Heart left ventricle (tissue), 16 donors: ENCODE measurements at places on chromosomes 13 and 19. TPM values are rescaled to one million over a fixed set of nuclear protein-coding genes. Genes with fewer than 3 reads are reported as not detected.

DNA sequence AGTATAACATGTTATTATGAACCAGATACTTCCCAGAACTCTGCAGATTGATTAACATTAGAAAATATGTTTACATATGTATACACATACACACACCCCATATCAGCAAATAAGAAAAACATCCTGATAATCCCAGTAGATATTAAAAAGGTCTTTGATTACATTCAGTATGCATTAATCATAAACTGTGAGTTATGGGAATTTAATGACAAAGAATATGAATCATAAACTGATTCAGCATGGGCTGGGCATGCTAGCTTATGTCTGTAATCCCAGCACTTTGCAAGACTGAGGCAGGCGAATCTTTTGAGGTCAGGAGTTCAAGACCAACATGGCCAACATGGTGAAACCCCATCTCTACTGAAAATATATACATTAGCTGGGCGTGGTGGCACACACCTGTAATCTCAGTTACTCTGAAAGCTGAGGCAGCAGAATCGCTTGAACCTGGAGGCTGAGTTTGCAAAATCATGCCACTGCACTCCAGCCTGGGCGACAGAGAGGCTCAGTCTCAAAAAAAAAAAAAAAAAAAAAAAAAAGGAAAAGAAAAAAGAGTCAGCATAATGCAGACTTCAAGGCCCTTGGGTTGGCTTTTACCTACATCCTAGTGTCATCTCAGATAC is 581.9 kb upstream of the PRR20A start:
- DNase-seq = no peak

DNA sequence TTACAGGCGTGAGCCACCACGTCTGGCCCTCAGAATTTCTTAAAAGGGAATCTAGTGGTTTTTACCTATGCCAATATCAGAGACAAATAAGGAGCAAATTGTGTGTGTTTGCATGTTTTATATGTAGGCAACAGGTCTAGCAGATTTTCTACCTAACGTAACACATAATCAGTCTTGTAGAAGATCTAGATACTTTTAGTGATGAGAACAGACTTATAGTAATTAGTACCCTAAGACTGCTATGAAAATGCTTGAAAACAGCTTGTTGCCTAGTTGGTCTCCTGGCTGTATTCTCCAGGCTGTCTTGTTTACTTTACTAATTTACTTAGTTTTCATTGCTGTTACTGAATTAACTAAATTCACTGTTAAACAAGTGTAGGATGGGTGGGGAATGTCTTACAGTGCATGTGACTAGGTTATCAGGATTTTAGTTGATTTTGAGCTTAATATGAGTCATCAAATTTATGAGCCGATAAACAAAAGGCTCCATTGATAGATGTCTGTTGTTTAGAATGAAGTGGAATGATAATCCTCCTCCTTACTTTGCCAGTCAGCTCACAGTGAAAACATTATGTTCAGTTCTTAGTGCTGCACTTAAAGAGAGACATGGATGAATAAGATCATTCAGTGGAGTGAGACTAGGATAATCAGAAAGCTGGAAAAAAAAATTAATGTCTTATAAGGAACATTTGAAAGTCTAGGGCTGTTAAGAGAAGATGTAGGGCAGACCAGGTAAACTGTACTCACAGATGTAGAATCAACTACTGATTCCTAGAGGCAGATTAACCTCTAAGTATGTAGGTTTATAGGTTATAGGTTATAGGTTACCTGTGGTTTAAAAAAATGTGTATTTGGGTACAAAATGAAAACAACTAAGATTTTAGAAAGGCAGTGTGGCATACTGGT is 22.4 kb downstream of the GTF2F2 start:
- DNase-seq = no peak

DNA sequence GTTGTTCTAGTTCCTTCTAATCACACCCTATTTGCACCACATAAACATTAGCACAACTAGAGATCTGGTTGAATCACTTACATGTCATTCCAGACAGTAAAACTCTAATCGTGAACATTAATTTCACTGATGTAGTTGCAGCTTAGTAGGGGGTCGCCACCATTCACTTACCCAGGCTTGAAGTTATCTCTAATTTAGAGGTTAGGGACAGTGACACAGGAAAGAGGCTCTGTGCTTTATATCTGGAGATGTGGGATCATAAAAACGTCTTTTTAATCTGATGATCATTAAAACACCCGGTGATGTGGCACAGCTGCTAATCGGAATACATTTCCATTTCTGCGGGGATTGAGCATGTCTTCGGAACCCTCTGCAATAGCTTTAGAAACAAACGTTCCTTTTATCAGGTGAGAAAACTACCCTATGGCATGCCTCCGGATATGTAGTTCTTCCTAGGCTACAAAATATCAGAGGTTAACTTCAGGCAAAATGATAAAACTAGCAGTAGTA is 523.0 kb downstream of the MYO16 start:
- no peak for DNase-seq

GRCh38 chr19:35673121-35673804 is 6.9 kb downstream of the UPK1A start:
- DNase-seq = no peak

- DNase-seq = no peak
These were observed 704.6 kb downstream of the EFNB2 start for GRCh38 chr13:105830821-105831220.

- DNase-seq = no peak
These were observed 112.9 kb downstream of the TUBA3C start for GRCh38 chr13:19068691-19069090.

DNA sequence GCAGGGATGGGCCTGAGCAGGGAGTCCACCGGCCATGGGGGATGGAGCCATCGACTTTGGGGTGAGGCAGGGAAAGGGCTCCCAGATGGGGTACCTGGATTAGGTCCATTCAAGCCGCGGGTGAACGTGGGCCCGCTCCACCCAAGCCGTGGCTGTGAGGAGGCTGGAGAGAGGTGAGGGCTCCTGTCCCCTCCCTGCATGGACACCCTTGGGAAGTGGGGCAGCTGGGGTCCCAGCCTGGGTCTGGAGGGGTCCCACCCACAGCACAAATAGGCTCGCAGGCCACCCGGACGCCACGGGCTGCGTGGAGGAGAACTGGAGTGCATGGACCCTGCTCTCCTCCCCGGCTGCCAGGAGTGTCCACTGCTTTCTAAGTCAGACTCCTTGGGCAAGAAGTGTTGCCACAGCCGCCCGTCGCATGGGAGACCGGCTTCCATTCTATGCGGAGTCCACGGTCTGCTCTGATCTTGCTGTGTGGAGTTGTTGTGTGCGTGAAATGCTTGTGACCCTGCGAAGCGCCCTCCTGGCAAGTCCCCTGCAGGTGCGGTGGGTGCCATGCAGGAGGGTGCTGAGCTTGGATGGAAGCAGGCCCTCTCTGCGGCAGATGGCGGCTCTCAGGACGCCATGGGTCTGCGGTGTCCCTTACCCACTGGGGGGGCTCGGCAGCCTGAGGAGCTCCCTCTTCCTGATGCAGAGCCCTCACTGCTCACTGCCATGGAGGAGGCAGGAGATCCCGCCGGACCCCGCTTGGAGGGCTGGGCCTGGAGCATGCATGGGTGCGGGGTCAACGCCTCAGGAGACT is 2.0 kb downstream of the DAZAP1 start:
- peak; percentile 68 for DNase-seq

GRCh38 chr19:467554-467953 is 6.7 kb upstream of the SHC2 start:
- DNase-seq = no peak

GRCh38 chr13:102907886-102908515 is 62.2 kb downstream of the ERCC5 start:
- DNase-seq = no peak

DNA sequence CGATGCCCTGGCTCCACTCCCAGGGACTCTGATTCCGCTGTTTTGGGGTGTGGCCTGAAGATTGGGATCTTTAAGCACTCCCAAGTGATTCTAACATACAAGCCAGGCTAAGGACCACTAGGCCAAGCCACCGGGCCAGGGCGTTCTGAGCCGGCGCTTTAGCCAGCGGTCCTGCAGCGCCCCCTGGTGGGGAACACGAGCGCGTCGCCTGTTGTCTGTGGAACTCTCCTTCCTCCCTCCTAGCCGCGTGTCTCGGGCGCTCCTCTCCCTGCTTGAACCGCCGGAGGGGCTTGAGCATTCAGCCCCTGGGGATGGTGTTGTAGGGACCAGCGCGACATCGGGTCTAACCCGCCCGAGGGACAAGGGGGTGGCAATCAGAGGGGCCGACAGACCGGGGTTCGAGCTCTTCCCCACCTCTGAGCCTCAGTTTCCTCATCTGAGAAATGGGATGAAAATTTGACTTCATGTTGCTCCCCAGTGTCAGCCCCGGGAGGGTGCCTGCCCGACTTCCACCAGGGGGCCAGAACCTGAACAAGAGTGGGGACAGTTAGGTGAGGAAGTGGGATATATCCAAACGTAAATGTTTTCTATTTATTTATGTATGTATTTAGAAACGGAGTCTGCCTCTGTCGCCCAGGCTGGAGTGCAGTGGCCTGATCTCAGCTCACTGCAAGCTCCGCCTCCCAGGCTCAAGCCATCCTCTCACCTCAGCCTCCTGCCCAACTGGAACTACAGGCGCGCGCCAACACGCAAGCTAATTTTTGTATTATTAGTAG is 18.0 kb upstream of the PNMA8B start:
- DNase-seq = peak; percentile 86

The FFAR1 gene
- not detected for polyA plus RNA-seq

The ATP4B gene
- not detected for polyA plus RNA-seq

The KLK14 gene
- polyA plus RNA-seq = 0.17 TPM

The ZNF790 gene
- 4.6 TPM for polyA plus RNA-seq

The MEIOSIN gene
- polyA plus RNA-seq = not detected
